Stimulated activated CD8-positive, alpha-beta memory T cell treated with anti-CD3 and anti-CD28 coated beads, Interleukin-15, amount 100 ng/mL, for 24 hours (primary cell): ENCODE measurements at places on chromosomes 2 and 18.

DNA sequence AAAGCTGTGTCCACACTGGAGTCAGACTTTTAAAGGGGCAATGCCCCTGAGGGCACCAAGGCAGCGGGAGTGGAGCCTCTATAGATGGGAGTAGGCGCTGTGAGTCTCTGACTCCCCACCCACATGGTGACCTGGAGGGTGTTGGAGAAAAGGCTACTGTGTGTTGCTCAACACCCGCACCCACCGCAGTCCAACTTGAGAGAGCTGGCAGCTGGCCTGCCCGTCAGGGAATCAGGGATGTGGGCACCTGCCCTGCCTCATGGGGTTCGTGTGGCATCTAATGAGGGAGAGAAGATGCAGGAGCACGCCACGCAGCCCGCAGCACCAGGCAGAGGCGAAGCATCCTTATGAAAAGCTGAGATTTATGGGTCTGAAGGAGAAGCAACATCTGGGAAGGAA, 84.2 kb downstream of the KLHL29 start:
- DNase-seq = no peak

GRCh38 chr2:96762529-96763311, 2.0 kb downstream of the CNNM4 start:
- DNase-seq = no peak

DNA sequence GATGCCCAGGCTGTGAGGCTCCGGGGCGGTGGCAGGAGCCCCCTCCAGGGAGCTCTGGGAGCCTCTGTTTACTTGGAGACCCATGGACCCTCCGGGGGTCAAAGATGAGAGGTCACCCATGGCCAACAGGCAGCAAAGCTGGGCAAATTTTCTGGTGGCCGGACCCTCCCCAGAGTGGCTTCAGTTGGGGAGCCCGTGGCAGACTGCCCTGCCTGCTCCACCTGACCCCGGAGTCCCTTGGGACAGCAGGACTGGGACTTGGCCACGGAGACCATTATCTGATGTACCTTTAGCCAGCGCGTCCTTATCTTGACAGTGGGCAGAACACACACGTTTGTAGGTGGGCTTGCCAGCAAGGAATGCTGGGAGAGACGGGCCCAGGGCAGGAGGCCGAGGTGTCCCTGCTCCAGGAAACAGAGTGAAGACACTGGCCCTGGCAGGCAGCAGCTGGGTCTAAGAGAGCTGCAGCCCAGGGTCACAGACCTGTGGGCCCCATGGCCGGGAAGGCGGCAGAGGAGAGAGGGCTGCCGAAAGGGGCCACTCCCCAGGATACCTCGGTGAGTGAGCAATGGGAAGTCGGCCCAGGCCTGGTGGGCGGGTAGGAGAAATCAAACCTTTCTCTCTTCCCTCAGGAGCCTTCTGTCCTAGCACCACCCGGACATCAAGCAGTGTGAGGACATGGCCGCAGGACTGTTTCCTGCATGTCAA, at the start of the genes ABCG5 and ABCG8:
TSS of gene ABCG5 (minus strand) at position 280 of the 708 bp plus-strand sequence. CDS start at position 120, 160 bp downstream.
TSS of gene ABCG8 (plus strand) at position 412 of the 708 bp plus-strand sequence. CDS start at position 495, 83 bp downstream.
- DNase-seq = no peak

DNA sequence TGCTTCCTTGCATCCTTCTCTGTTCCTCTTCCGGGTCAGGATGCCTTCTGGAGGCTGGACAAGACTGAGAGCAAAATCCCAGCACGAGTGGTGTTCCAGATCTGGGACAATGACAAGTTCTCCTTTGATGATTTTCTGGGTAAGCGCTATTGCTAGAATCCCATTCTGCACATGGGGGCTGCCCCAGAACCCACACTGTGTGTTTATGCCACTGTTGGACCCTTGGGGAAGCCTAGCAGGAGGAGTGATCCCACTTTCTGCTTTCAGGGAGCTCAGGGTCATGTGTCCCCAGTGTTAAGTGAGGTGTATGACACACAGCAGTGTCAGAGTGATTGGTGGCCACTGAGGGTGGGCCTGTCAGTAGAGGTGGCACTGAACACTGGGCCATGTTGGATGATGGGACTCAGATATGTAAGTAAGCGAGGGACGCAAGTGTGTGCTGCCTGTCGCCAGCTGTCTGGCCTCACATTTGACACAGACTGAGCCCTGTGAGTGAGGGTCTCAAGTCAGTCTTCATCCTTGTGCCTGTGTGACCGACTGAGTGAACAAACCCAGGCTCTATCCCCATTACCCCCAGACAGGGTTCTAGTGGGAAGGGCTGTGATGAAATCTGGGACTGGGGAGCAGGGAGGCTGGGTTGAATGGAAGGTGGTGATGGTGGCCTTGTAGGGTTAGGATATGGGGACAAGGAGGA, 220.9 kb downstream of the DYSF start:
- no peak for DNase-seq

DNA sequence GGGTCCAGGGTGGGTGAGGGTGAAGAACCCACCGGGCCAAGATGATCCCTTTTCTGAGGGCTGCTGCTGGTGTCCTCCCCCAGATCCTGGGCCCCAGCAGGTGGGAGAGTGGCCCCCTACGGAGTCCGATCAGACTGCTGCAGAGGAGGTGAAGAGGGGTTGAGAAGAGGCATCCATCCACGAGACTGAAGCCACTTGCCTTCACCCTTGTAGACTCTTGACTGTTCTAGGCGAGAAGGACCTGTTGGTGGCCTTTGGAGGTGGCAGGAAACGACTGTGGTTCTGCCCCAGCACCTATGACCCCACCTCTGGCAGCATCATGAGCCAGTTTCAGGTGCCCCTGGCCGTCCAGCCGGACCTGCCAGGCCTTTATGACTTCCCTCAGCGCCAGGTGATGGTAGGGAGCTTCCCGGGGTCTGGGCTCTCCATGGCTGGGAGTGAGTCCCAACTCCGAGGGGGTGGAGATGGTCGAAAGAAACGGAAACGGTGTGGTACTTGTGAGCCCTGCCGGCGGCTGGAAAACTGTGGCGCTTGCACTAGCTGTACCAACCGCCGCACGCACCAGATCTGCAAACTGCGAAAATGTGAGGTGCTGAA, 1.5 kb downstream of the TET3 start:
- no peak for DNase-seq

DNA sequence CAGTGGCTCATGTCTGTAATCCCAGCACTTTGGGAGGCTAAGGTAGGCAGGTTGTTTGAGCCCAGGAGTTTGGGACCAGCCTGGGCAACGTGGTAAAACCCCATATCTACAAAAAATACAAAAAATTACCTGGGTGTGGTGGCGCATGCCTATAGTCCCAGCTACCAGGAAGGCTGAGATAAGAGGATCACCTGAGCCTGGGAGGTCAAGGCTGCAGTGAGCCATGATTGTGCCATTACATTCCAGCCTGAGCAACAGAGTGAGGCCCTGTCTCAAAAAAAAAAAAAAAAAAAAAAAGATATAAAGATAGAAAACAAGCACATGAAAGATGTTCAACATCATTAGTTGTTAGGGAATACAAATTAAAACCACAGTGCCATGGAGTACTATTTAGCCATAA, 65.3 kb upstream of the UGP2 start:
- DNase-seq = no peak

GRCh38 chr2:1744446-1745170, at the start of gene PXDN:
Gene PXDN, minus strand, starts transcription at chr2:1744515. Its CDS starts 60 bp downstream, at chr2:1744455.
- no peak for DNase-seq

DNA sequence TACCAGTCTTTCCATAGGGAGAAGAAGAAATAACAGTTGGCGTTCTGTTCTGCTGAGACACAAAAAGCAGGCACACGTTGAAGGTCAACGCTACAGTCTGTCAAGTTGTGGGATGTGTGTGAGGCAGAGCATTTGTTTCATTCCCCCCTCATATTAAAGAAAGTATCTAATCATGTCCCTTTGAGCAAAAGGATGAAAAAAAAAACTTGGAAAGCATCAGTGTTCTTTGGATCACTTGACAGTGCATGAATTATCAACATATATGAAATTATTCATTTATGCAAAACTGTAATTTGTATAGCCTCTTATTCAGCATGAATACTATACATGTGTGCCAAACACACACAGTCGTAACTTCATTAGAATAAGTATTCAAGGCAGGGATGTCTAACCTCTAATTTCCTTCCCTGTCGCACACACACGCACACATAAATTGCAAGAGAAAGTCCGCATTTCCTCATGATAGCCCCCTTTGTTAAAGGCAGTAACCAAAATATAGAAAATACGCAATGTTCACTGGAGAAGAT, 228.6 kb downstream of the RND3 start:
- DNase-seq = no peak

GRCh38 chr2:234422273-234422732, 74.6 kb downstream of the ARL4C start:
- DNase-seq = no peak

DNA sequence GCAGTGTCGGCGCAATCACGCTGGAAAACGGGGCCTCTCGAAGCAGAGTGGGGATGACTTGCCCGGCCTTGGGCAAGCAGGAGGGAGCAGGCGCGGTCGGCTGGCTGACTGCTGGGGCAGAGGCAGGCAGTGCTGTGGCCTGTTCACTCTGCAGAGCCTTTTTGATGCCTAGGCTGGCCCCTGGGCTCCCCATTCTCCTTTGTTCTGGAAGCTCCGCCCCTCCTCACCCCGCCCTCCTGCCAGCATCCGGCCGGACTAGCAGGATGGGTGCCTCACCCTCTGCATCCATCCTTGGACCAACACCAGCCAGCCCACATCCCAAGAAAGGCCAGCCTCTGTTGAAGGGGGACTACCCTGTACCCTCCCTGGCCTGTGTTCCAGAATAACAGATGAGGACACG, at the start of gene ASPRV1:
TSS of gene ASPRV1 (minus strand) at position 136 of the 400 bp plus-strand sequence. CDS start 195 bp downstream, outside the sequence.
- no peak for DNase-seq

DNA sequence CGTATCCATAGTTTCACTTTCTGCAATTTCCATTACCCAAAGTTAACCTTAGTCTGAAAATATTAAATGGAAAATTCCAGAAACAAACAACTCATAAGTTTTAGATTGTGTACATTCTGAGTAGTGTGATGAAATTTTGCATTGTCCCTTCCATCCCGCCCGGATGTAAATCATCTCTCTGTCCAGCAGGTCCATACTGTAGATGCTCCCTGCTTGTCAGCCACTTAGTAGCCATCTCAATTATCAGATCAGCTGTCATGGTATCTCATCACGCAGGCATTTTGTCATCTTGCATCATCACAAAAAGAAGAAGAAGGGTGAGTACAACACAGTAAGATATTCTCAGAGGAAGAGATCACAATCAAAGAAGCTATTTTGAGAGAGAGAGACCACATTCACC, 185.0 kb upstream of the STK17B start:
- no peak for DNase-seq

GRCh38 chr2:70552501-70553333, 909 bp downstream of the TGFA start:
- no peak for DNase-seq

GRCh38 chr2:142989273-142990204, 112.1 kb downstream of the KYNU start:
- no peak for DNase-seq

DNA sequence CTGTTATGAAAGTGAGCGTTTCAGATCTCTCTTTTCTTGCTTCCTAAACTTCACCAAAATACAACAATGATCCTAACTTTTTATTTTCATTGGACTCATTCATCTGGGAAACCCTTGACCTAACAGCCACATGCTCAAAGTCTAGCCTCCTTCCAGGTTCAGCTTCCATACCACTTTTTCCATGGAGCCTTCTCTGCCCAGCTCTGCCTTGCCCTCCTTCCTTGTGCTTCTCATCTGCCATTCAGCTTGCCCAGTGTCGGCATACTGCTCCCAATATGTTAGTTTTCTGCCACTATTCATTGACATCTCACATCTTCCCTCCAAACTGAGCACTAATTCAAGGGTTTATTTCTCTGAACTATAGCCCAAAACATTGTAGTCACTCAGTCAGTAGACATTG, 214.7 kb downstream of the RAD51AP2 start:
- no peak for DNase-seq

- no peak for DNase-seq
Measured at GRCh38 chr2:70443726-70444125, 109.9 kb downstream of the TGFA start.

DNA sequence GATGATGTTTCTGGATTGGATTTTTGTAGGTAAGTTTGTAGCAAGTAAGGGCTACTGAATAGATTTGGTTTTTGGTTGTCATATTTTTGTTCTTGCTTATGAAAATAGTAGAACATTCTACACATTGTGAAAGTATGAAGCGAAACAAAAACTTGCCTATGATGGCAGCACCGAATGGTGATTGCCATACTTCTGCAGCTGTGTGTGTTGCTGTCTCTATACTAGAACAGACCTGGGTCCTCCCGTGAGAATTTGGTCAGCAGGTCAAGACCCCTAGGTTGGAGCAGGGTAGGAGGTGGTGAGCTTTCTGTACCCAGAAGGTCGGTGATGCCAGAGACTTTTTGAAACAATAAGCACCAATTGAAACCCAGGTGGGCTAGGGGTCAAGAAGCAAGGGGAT, 322.6 kb downstream of the PRKCE start:
- no peak for DNase-seq

GRCh38 chr2:19349911-19350677, 8.3 kb downstream of the OSR1 start:
- no peak for DNase-seq

- DNase-seq = peak; percentile 69
Measured at GRCh38 chr2:126776692-126777619, 121.0 kb downstream of the GYPC start.

DNA sequence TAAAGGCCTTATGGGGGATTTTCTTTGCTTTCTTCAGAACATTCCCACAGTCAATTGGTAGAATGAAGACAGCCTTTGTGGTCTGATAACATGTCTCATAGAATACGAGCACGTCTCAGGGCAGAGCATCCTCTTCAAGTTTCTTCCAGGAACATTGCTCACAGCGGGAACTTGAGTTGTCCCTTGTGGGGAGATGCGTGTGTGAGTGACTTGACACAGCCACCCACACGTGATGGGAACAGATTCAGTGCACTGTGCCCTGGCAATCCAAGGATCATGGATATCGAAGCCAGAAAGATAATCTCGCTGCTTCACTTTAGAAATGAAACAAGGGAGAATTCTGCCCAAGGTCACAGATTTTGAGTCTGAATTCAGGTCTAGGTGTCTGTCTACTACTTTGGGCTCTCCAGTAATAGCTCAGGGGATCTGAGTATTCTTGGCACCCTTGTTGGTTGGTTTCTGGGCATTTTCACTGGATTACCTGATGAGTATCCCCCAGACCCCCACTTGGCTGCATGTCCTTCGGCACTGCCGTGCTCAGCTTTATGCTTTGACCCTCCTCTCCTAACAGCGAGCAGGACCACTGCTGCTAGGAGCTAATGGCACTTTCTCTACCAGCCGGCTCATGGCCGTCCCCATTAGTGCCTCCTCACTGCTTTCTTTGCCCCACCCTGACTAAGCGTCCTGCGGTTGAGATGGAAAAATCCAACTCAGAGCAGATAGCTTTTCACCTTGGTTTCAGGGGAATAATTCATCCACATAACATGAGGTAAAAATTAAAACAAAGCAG, 75.9 kb upstream of the FOSL2 start:
- DNase-seq = no peak

- no peak for DNase-seq
Measured at GRCh38 chr2:238123991-238124470, 14.4 kb upstream of the KLHL30 start.

- DNase-seq = peak; percentile 14
Measured at GRCh38 chr18:62523631-62524439, 1.0 kb downstream of the ZCCHC2 start.

DNA sequence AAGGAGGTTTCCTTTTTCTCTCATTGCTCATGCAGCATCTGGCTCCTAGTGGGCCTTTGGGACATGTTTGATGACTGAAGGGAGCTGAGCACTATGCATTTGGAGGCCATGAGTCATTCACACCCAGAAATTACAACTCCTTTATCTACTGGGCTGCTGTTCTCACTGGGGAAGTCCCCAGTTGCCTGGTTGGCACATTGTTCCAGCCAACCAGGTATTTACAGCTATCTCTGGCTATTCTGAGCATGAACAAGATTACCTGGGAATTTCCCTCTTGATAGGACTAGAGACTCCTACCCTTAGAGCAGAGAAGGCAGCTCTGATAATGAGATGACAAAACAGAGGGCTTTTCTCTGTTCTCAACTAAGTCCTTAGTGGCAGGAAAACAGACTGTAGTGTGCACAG, 206.5 kb downstream of the SETBP1 start:
- no peak for DNase-seq

GRCh38 chr2:2839393-2839781, 508.3 kb upstream of the MYT1L start:
- DNase-seq = no peak
